ENCODE measurements at places on chromosomes 13 and 19.

DNA sequence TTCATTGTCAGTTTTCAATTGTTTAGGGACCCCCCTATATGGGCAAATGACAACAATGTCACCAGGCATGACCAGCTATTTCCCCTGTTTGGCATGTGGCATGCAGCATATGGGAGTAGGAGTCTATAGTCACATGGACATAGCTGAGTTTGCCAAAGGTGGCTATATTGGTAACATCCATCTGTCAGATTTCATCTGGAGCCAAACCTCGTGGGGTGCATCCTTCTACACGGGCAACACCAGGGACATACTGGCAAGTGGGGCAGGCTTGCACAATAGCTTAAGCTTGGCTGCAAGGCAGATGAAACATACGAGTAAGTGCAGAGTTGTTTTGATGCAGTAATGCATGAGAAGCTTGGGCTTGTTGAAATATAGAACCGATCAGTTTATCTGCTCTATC is 24.5 kb upstream of the ZNF816 start:
- DNase-seq = no peak

GRCh38 chr13:25300861-25301346 is 521 bp upstream of the NUP58 start:
- DNase-seq = no peak

DNA sequence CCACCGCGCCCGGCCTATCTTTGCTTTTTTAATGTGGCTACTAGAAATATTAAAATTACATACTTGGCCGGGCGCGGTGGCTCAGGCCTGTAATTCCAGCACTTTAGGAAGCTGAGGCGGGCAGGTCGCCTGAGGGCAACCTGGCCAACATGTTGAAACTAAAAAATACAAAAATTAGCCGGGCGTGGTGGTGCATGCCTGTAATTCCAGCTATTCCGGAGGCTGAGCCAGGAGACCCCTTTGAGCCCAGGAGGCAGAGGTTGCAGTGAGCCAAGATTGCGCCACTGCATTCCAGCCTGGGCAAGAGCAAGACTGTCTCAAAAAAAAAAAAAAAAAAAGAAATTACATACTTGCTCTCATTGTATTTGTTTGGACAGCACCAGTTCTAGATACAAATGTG is 34.8 kb upstream of the DPRX start:
- DNase-seq = no peak

DNA sequence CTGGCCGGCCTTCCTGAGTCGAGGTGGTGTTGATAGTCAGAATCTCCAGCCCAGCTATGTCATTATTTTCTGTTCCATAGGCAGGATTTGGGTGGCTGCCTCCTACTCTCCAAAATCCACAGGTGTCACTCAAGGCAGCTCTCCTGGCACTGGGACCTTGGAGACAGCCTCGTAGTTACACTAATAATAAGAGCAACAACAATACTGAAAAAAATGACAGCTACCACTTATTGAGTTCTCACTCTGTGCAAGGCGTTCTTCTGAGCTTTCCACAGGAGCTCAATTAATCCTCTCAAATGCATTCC is 12.2 kb upstream of the KLK12 start:
- DNase-seq = no peak

- no peak for DNase-seq
Observed at GRCh38 chr19:6250909-6251308, 28.9 kb downstream of the MLLT1 start.

DNA sequence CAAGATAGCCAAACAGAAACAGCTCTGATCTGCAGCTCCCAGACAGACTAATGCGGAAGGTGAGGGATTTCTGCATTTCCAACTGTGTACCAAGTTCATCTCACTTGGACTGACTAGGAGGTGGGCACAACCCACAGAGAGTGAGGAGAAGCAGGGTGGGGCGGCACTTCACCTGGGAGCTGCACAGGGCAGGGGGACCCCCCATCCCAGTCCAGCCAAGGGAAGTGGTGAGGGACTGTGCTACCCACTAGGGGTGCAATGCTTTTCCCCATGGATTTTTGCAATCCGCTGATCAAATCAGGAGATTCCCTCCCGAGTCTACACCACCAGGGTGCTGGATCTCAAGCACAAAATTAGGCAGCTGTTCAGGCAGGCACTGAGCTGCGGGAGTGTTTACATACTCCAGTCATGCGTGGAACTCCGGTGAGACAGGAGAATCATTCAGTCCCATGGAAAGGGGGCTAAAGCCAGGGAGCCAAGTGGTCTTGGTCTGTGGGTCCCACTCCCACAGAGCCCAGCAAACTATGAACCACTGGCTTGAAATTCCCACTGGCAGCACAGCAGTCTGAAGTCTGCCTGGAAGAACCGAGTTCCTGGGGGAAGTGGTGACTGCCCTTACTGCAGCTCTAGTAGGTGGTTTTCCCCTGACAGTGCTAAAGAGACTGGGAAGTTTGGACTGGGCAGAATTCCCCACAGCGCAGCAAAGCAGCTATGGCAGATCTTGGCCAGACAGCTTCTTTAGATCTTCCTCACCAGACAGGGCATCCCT is 85.1 kb upstream of the UFM1 start:
- no peak for DNase-seq

GRCh38 chr19:49896863-49897621 is at the start of gene IL4I1:
TSS of gene IL4I1 (minus strand) at chr19:49896887. CDS start at chr19:49896160, 727 bp downstream.
- peak; percentile 28 for DNase-seq

GRCh38 chr13:41127701-41128100 is 4.9 kb downstream of the KBTBD6 start:
- no peak for DNase-seq

DNA sequence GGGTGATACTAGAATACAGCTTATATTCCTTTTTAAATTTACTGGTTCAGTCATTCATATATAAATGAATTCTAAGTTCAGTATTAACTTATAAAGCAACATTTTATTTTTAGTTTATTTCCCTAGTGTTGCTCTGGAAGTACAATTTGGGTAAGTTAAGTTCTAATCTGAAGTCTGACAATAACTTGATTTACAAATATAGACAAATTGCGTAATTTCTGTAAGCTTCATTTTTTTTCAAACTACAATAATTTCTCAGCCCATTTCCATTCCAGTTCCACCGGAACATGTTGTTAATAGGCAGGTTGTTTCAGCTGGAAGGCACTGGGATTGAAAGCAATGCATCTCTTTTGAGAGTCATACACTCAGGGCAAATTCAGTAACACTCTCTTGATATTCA is 2000.7 kb downstream of the OLFM4 start:
- no peak for DNase-seq

DNA sequence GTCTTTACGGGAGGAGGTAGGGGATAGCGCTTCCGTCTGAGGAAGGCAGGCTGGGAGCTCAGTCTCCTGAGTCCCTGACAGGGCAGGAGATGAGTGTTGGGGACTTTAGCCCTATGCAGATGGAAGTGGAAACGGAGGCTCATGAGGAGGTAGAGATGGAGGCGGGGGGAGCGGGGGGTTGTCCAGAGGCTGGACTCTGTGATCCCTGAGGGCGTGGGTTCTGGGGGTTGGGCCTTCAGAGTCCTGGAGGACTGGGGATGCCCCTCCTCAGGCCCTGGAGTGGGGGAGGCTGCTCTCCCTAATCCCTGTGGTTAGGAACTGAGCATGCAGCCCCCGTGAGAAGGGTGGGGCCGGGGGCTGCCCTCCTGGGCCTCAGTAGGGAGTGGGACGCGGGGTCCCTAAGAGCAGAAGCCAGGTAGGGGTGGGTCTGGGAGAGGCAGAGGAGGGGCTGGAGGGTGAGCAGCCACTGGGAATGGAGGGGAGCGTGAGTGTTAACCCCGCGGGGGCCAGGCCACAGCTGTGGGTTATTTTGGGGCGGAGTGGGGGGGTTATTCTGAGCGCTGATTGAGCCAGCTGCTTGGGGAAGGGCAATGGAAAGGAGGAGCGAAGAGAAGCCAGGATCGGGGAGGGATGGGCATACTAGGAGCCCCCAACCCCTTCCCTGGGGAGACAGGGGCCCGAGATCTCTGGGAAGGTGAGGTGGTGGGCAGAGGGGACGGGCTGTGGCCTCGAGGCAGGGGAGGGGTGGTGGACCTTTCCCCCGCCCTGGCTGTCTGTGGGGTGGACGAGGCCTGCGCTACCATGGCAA is 2.8 kb downstream of the GRIN2D start:
- no peak for DNase-seq

DNA sequence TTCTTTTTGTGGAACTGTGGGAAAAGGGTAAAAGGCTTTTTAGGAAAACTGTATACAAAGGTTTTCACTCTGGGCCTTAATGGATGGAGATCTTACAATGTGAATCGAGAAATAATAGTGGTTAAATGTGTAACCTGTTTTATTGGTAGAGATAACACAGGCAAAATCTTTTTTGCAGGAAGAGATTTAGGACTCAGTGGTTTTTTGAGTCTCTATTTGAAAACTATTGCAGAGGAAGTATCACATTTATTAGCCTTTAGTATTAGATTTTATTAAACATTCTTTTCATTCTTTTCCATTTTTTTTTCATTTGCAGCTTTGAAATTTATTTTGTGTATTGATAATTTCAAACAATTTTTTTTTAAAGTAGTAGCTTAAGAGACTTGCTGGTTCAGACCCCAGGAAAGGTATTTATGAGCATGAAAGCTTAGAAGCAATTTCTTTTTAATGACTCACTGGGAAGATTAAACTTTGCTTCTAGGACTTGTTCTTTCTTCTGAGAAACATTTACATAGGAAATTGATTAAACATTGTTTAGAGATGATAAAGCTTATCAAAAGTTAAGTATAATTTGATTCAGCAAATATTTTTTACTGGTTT is 10.5 kb downstream of the KLF5 start:
- peak; percentile 33 for DNase-seq

DNA sequence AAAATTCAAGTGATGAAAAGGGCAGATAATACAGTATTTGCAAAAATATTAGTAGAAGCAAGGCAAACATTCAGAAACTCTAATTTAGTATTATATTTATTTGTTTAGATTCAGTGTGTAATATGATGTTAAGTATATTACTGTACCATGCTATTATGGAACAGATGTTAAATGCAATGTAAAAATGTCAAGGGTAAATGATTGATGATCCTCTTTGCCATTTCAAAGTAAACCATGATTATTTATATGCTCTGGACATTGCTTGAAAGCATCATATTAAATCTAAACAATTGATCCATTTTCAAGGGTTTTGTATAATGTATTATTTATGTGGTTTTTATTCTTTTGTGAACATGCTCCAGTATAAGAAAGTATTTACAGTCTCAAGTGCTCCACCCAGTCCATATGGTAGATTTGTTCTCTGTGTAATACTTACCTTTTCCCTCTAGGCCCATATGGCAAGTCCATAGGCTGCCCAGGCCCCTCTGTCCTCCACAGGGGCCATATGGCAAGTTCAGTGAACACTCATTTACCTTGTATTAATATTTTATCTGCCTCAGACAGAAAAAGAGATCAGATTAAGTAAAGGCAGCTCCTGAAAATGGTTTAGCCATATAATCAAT is 353.5 kb downstream of the DACH1 start:
- no peak for DNase-seq

DNA sequence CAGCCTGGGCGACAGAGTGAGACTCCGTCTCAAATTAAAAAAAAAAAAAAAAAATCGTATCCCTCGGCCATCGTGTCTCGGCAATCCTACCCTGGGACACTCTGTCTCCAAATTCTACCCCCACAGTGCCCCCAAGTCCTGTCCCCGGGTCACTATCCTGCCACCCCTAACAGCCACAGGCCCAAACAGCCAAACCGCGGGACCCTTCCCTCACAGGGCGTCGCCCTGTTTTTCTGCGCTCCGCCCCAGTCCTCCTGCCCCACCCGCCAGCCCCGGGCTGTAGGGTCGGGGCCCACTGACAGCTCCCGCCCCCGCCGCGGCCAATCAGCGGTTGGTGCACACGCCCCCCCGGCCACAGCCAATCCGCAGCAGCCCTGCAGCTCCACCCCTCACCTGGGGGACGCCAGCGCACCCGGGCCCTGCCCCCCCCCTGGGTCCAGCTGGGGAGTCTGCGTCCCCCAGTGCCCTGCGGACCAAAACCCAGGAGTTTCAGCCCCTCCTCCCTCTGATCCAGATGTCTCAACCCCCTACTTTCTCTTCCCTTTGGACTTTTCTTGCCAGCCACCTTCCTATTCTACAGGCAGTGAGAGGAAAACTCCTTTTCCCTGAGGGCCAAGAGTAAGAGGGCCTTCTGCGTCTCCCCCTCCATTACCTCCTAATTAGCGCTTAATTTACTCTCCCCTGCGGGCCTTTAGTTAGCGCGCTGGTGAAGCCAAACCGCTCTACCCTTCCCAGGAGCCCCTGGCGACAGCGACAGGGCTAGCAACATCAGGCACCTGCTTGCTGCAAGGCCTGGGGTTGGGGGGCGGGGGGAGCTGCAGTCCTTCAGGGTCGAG is 1.5 kb upstream of the BCAT2 start:
- peak; percentile 65 for DNase-seq

GRCh38 chr19:48418317-48419064 is 25.0 kb downstream of the GRIN2D start:
- peak; percentile 66 for DNase-seq

DNA sequence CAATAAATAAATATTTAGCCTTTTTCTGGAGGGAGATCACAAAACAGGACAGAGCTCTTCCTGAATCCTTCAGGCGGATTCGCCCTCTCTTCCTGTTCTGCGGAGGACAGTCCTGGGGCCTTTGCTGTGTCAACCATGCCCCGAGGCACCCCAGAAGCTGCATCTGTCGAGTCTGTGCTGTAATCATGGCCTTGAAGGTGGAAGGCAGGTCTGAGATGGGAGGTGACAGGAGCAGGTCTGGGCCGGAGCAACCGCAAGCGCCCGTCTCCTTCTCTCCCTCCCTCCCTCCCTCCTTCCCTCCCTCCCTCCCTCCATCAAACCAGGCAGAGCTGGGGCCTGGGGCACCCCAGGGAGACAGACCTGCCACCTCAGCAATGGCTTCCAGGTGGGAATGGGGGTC is 4.6 kb upstream of the FXYD3 start:
- no peak for DNase-seq

DNA sequence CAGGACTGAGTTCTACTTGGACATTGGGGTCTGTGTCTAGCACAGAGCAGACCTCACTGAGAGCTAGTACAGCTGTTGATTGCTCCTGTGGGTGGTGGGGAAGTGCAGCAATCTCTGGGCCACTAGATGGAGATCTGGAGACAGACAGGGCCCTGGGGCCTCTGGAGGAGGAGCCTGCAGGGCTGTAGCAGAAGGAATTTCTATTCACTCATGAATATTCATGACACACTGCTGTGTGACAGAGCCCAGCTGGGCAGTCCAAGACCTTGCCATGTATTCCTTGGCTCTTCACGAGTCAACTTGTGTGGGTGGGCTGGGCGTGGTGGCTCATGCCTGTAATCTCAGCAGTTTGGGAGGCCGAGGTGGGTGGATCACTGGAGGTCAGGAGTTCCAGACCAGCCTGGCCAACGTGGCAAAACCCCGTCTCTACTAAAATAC is 37.5 kb downstream of the SUGP2 start:
- peak; percentile 78 for DNase-seq

DNA sequence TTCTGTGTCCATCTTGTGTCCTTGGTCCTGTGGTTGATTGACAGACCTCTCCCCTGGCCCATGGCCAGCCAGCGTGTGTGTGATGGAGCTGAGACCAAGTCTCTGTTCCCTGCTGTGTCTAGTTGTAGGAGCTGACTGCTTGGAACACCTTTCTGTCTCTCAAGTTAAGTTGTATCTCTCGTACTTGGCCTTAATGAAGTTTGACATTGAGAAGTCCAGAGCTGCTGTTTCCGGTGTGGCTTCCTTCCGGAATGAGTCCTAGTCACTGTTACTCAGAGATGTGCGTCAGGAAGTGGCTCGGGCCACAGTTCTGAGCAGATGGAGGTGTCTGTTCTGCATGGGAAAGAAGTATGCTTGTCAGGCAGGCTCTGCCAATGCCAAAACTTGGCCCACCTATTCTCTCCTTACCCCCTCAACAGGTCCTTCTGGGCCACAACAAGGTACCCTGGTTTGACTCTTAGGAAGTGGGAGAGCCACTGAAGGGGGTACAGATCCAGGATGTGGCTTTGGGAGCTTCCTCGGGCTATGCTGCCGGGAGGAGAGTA is 54.3 kb downstream of the GATAD2A start:
- DNase-seq = peak; percentile 61
